ENCODE measurements at places on chromosomes 7 and 10.

DNA sequence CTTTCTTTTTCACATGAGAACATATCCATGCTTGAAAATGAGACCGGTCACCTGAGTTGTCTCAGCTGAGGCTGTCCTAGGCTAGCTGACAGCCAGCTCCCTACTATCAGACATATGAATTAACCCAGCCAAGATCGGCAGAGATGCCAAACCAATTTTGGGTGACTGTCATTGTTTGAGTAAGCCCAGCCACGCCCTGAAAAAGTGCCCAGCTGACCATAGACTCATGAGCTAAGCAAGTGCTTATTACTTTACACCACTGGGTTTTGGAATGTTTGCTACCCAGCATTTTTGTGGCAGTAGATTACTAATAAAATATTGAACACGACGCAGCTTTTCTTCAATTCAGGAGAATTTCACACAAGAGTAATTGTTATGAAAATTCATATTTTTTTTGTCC, 265.2 kb upstream of the LYZL1 start:
- DNase-seq = no peak

DNA sequence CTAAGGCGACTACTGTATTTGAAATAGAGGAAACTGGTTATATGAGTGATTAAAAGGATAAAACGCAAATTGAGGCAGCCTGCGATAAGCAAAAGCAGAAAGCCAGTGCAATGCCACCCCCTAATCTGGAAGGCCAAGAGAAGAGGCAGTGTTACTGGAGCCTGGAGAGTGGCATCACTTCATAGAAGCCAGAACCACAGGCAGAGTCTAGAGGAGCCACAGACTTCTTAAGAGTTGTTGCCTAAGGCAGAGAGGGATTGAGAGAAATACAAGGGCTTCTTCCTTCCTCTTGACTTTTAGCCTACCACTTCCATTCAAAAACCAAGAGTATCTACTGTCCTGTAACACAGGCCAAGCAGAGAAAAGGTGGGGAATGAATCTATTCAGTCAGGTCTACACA, 94.9 kb upstream of the SKAP2 start:
- no peak for DNase-seq

DNA sequence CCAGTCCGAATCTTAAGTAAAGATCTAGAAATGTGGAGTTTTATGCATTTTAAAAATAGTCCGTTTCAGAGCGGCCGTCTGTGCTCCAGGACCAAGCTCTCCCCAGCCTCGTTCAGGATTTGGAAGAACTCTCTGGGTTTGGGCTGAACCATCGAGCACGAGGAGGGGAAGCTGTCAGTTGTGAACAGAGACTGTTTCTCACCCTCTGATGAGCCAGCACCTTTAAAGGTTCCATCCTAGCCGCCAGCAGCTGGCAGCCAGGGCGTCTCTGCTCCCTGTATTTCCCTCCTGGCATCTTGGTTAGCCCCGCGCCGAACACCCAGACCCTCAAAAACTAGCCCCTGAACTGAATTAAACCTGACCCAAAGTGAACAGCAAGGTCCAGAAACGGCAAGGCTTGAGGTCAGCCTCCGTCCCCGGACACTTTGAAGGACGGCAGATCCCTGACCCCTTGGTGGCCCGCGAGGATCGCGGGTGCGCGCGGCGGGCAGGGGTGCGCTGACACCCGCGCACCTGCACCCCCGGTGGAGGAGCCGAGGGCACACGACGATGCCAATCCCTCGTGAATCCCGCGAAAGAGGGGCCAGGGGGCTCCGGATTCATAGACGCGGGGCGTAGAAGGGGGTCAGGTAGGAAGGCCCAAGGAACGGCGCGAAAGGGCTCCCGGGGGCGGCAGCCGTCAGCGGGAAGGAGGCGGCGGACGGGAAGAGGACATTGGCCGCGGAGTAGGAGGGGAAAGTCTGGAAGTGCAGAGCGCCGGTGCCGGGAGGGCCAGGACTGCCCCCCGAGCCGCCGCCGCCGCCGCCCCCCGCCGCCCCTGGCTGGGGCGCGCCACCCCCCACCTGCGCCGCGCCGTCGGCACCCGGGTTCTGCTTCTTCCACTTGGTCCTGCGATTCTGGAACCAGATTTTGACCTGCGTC, 2.7 kb downstream of the NKX1-2 start:
- DNase-seq = no peak

GRCh38 chr10:57260175-57260574, 899.1 kb upstream of the ZWINT start:
- no peak for DNase-seq

DNA sequence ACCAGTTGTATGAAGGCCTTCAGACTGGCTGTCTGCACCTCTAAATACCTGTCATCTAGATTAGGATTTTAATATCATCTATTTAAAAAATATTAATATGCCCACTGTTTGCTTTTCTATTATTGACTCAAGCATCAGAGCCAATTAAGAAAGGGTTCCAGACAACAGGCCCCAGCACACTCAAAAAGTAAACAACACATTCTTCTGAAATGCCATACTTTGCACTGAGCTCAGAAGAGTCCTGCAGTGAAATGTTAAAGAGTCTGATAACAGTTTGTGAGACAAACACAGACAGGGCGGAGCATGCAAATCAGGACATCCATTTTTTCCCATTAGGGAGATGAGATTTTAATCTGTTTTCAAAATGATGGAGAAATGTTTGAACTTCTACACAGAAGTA, 45.9 kb upstream of the KLF6 start:
- no peak for DNase-seq

DNA sequence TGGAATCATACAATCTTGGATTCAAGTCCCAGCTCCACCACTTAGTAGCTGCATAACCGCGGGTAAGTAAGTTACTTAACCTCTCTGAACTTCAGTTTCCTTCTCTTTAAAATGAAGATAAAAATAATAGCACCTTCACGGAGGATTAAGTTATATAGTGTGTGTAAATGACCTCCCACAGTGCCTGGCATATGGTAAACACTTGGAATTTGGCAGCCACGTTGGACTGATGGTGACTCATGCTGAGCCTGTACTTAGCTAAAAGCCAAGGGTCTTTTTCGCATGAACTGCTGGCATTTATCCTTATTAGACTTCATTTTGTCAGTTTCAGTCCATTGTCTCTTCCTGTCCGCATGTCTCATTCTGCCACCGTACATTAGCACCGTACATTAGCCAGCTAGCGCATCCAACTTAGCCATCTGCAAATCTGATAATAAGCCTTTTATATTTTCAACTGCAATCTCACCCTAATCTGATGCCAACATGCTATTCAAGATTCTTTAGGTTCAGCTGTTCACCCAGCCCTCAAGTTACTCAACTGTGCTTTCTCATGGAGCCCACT, 11.2 kb downstream of the SLC13A4 start:
- no peak for DNase-seq

- DNase-seq = no peak
These were observed 280.6 kb downstream of the TFEC start for GRCh38 chr7:115749924-115750323.

DNA sequence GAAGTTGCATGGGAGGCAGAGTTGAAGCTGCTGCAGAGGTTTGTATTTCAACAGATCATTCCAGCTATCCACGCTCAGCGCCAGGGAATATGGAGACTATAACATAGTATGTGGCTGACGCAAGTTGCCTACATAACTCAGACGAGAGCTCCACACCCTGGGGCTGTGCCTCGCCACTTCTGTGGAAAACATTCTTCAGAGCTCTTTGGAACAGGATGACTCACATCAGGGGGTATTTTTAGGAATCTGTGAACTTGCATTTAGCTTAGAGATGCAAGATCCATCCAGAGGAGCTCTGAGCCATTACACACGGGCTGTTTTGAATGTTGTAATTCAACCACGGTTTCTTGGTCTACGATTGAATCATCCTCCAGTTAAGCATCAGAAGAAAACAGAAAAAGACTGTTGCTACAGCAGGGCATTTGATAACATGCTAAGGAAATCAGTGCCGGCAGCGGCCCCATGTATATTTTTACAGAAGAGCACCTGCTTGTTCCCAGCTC, 481.5 kb upstream of the AKR1E2 start:
- DNase-seq = no peak

DNA sequence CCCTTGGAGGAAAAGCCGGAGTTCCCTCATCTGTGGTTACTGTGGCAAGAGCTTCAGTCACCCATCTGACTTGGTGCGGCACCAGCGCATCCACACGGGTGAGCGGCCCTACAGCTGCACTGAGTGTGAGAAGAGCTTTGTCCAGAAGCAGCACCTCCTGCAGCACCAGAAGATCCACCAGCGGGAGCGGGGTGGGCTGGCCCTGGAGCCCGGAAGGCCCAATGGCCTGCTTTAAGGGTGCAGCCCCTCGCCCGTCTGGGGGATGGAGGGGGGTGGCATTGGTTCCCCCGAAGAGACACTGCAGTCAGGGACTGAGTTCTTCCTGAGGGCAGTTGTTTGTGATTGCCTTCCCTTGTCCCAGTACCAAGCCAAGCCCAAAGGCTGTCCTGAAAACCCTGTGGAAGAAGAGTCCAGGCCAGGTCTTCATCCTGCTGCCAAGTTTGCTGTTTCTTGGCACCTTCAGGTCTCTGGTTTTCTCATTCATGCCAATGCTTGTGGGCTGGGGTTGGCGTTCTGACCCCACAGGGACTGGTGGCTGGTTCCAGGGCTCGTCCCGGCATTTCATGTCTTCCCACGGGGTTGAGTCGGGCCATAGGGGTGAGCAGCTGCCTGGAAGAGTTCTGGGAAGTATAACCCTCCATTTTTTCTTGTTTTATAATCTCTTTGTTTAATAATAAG, 7.7 kb upstream of the ZNF783 start:
- no peak for DNase-seq

DNA sequence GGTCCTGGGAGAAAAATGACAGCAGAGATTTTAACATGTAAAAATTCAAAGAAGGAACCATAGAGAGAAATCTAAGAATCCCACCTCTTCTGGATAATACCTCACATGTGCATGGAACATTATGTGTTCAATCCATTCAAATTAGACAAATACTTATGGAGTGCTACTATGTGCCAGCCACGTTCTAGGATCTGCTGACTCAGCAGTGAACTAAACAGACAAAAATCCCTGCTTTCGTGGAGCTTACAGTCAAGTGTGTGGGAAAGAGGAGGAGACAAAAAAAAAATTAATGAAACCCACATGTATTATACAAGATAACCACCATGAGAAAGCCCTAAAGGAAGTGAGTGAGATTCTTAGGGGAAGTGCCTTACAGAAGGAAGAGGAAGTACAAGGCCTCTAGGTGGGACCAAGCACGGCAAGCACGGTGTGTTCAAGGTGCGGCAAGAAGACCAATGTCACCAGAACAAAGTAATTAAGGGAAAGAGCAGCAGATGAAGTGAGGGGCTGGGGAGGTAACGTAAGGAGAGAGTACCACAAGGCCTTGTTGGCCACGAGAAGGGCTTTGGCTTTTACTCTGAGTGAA, 71.0 kb downstream of the SLC25A13 start:
- DNase-seq = no peak

- no peak for DNase-seq
These were observed 418.1 kb downstream of the GFRA1 start for GRCh38 chr10:115854740-115855435.

DNA sequence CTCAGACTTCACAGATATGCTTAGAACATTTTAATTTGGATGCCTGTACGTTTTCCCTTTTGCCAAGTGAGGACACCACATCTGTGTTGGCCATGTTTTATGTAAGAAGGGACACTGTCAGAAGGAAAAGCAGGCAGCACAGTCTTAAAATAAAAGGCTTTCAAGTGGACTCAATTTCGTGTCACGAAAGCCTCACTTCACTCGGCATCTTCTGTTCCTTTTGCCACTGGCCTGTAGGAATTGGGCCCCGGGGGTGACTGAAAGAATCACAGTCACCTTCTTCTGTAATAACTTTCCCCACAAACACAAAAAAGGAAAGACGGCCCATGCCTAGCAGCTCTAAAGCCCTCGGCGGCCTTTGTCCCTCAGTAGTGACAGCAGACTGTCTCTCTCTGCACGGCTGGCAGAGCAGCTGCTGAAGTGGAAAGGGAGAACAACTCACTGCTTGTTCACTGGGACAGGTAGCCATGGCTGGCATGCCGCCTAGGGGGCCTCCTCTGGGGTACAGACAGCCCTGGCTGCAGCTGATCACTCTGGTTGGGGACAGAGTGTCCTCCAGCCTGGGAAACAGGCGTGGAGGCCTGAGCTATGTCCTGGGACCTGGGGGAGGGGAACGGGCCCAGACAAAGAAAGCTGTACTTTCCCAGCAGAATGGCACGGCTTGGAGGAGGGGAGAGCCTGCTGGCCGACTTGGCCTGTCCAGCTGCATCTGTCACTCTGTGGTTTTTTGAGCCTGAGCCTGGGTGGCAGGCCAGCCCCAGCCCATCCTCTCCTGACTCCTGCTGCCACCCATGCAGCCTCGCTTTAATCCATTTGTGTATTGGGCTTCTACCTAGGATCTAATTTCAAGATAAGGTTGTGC, 4.4 kb downstream of the RASSF4 start:
- DNase-seq = no peak

DNA sequence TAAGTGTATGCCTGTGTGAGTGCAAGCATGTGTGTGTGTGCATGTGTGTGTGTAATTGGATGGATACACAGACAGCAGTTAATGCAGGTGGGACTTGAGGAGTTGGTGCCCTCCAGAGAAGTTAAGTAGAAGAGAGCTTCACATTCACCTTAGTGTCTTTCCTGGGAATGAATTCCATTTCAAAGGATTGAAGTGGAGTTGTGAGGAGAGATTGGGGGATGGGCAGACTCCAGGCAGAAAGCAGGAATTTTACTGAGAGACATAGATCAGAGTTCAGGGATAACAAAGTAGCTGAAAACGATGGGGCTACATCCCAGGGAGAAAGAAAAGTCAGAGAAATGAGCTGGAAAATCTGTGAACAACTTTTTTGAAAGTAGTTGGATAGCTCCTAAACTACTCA, 464.4 kb downstream of the TCERG1L start:
- no peak for DNase-seq

- no peak for DNase-seq
These were observed 53.8 kb upstream of the PDGFA start for GRCh38 chr7:573269-573932.

DNA sequence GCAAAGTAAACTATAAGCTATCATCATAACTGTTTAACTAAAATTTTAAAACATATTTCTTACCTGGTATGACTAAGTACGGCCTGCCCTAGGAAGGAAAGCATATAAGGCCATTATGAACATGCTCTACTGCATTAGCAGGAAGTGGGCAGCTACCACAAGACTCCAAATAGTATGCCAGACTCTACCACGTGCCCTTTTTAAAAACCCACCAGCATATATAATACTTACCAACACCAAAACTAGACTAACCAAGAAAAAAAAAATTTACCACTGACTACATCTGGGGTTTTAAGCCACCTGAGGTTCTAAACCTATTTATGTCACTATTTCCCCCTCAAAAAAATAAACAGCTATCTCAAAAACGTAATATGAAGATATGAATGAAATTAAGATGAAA, 30.1 kb downstream of the NUDCD3 start:
- peak; percentile 58 for DNase-seq

DNA sequence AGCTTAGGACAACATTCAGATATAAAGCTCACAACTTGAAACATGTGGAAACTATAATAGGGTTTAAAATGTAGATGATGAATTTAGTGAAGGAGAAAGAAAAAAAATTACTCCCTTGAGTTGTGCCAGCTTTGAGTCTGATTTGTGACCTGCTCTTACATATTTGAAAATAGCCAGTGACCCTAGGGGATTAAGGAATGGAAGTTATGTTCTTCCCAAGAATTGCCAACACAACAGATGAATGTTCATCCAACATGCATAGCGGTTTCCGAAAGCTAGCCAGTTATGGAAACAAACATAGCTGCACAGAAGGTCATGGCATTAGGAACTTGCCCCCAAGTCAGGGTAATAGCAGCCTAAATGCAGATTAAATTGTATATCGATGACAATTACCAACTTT, 10.8 kb downstream of the TMEM196 start:
- no peak for DNase-seq
